ENCODE measurements at places on chromosomes 7 and 10.

GRCh38 chr7:50648570-50649169, 83.5 kb upstream of the DDC start:
- DNase-seq: no peak

- DNase-seq: no peak
Measured at GRCh38 chr7:27205325-27206280, 5.7 kb upstream of the HOXA13 start.

DNA sequence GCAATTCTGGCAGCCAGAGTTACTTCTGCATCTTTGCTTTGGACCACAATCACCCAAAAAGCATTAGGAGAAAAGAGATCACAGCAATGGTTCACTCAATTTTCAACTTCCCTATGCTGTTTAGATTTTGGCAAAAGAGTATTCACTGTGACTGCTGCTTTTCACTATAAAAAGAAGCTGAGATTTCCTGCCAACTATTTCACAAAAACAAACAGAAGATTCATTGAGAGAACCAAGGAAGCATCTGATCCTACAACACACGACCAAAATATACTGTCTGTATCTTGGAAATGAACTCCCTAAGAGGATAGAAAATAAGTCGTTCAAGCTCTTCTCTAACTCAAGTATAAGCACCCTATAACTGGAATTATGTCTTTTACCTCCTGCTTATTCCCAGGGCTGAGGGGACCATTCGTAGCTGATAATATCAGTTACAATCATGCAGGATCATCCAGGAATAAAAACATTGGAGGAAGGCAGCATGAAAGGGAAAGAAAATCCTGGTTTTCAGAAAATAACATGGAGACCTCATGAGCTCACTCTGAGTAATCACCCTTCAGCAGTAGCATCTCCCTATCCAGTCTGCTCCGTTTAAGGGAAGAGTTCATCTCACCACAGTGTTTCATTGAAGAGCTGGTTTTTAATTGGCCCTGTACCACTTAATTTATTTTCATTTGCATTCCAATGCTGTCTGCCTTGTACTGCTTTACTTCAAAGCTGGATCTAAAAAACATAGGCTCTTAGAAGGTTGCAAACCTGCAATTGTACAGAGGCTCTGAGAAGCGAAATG, 256.2 kb downstream of the PAXIP1 start:
- no peak for DNase-seq

DNA sequence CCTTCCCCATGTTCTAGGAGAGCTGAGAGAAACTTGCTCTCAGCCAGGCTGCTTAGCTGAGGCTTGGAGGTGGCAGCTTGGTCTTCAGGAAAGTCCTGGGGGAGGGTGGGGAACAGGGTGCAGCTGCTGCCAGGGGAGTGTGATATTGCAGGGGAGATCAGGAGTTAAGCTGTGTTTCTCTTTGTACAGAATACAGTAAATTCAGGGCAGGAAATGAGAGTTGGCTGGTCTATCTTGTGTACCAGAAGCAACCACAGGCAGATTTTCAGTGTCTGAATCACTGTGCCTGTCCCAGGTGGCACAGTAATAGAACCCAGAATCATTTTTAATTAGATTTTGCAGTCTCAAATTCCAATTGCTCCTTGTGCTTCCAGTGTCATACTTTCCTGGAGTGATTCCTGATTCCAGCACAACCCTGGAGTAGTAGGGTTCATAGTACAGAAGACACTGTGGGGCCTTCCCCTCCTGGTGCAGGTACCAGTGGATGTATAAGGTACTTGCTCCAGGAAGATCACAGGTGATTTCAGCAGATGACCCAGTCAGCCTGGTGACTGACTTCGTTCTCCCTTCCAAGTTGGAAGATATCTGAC, 94.0 kb upstream of the TARP start:
- no peak for DNase-seq

DNA sequence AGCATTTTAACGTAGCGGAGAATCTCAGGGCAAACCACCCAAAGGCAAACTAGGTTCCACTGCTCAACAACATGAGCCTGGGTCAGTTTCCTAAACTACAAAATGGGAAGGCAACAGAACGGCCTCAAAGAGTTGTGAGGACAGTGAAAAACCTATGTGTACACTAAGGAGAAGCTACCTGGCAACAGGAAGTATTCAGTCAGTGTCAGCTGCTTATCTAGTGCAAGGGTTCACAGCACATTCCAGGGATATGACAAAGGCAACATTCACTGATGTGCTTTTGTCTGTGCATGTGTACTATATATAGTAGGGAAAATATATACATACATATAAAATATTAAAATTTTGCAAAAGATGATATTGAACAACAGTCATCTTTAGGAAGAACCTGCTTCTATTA, 17.2 kb downstream of the NUDCD3 start:
- no peak for DNase-seq

DNA sequence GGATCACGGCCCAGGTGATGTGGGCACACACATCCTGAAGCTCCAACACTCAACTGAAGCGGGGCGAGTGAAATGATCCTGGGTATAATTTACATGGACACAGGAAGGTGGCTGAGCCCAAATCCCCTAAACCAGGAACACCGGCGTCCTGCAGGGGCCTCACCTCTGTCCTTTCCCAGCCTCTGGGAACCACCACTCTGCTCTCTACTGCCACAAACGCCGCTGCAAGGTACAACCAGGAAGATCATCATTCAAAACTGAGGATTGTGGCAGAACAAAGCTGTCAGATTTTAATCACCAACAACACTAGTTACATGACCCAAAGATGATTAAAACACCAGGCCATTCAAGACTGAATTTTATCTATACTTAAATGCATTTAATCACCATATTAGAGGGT, 104.0 kb downstream of the DIP2C start:
- DNase-seq: no peak

- DNase-seq: no peak
Measured at GRCh38 chr7:27030393-27031050, 65.3 kb downstream of the HOXA1 start.

- no peak for DNase-seq
Measured at GRCh38 chr7:138170959-138171703, 94.9 kb downstream of the AKR1D1 start.

DNA sequence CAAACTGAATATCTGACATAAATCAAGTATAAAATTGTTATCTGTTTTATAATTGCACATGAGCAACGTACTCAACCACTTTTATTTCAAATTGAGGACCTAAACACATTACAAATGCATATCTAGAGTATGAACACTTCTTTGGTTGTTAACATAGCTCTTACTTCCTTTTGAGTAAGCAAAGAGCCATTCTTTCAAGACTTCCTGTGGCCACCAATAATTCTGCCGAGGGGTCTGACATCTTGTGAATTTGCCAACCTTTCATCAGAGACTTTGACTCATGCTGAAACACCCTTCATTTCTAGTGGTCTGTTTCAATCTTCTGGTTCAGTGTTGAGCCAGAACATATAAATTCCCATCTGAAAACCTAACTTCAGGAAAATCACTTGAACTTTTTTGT, 59.4 kb downstream of the CDK14 start:
- DNase-seq: no peak

DNA sequence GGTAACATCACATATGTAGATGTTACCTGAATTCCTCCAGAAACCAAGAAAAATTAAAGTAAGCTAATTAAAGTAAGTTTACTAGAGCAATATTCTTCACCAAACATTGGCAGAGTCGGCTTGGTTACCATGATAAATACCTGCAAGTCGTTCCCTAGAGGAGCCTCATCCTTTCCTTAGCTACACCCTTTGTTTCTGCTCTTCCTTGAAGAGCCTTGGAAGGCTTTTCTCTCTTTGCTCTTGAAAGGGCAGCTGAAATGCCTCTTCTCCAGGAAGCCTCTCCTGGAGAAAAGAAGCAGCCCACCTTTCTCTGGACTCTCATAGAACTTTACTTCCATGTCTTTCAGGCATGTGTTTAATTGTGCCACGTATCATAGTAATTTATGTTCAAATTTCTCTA, 34.9 kb upstream of the CALD1 start:
- DNase-seq: no peak

DNA sequence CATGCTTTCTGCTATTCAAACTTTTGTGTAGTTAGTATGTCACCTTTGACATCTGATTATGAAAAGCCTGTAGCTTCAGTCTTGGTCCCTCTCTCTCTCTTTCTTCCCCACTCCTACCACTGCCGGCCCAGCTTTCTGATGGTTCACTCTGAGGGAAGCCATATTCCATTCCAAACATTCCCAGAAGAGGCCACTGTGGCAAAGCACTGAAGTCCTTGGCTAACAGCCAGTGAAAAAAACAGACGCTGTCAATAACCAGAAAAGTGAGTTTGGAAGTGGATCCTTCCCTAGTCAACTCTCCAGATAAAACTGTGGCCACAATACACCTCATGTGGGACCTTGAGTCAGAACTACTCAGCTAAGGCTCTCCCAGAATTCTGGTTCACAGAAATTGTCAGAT, 950.7 kb upstream of the PHF14 start:
- DNase-seq: no peak

DNA sequence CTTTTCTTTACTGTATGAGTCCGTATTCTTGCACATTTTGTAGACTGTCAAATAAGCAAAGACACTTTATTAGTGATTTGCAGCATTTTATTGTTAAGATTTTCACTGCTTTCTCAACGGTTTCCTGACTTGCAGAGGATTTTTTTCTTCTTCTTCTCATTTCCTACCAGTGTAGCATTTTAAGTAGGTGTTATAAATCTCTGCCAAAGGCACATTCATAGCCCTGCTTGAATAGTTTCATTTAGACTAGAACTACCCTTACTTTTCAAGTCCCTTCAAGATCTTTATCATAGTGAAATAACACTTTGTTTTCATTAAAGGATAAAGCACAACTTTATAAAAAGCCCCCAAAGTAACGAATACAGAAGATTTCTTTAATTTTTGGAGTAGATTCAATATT, 271.4 kb downstream of the TSPAN12 start:
- DNase-seq: no peak

DNA sequence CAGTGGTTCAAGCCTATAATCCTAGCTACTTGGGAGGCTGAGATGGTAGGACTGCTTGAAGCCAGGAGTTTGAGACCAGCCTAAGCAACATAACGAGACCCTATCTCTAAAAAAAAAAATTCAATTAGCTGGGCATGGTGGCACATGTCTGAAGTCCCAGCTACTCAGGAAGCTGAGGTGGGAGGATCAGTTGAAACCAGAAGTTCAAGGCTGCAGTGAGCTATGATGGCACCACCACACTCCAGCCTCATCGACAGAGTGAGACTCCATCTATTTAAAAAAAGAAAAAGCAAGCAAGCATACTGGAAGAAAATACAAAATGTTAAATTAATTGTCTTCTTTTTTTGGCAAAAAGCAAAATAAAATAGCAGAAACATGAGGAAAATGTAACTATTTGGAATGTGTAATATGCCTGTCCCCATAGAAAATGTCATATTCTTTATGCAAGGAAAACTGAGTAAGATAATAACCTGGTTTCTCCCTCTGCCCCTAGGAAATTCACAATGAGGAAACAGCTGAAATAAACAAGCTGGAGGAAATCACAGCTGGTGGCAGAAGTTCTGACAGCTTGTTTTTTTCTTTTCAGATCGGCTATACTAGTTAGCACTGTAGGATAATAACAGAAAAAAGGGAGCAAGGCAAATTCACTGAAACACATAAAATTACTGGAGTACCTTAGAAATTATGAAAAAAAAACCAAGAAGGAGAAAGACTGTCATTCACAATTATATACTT, 48.5 kb downstream of the HERPUD2 start:
- no peak for DNase-seq

DNA sequence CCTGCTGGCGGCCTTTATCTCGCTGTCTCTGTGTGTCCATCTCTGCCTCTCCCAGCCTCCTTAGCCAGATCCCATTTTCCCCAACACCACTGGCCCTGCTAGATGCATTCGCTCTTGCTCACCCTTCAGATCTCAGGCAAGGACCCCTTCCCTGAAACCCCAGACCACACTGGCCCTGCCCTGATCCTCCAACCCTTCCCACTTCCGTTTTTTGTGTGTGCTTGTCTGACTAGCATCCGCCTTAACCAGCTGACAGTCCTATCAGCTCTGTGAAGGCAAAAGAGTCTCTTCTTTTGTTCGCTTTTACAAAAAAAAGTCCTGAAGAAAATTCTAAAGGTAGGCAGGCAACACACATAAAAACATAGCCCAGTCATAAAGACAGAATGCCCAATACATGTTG, 28.7 kb downstream of the CHST15 start:
- no peak for DNase-seq

GRCh38 chr7:137692399-137692798, 154.4 kb downstream of the DGKI start:
- no peak for DNase-seq

DNA sequence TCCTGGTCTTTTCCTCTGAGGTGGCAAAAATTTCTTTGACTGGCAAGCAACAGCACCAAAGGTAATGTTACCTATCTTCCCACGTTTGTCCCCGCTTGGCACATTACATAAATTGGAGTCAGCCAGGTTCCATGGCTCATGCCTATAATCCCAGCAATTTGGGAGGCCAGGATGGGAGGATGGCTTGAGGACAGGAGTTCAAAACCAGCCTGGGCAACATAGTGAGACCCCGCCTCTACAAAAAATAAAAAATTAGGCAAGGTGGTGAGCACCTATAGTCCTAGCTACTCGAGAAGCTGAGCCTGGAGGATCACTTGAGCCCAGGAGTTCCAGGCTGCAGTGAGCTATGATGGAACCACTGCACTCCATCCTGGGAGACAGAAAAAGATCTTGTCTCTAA, 139.5 kb downstream of the IDE start:
- DNase-seq: no peak

DNA sequence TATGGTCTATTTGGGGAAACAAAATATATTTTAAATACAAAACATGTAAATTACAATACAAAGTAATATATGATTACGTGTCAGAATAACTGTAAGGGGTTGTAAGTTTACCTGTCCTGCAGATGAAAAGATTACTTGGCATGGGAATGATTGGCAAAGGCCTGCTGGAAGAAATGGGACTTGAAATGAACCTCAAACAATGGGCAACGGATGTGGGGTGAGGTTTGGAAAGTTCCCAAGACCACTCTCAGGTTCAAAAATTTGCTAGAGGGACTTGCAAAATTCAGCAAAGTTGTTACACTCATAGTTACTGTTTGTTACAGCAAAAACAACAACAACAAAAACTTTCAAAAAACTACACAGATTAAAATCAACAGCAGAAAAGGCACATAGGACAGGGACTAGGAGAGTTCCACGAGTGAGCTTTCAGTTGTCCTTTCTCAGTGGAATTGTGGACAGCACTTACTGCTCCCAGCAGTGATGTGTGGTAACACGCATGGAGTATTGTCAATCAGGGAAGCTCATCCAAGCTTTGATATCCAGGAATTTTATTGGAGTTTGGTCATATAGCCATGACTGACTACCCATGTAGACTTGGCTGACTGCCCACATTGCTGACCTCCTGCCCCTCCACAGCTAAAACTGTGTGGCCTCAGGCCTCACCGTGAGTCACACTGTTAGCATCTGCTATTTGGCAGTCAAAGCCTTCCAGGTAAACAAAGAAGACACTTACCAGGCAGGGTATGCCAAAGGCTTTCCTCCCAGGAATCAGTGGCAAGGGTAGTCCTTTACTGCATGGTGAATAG, 43.8 kb downstream of the EXOC6 start:
- no peak for DNase-seq
